Amniotic stem cell (primary cell): ENCODE measurements at places on chromosomes 2 and 18.

DNA sequence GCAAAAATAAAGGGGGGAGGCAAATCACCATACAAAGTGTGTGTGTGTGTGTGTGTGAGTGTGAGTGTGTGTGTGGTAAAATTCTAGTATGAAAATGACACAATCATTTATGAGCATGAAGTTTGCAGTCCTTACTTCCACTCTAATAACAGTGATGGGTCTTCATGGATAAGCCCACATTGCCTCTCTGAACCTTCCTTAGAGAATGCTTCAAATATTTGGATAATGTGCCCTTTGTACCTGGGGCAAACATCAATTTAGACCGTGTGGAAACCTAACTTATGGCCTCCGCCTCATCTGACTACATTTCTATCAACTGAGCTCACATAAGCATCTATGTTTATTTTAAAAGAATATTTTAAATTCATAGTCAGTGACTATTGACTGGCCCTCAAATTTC is 3.7 kb downstream of the SCN9A start:
- no peak for DNase-seq

GRCh38 chr18:24212939-24213338 is 74.1 kb downstream of the CABYR start:
- peak; percentile 67 for DNase-seq

- DNase-seq = no peak
Observed at GRCh38 chr2:191218292-191218898, 26.8 kb upstream of the MYO1B start.

GRCh38 chr18:35376393-35376741 is 770 bp downstream of the ZNF396 start:
- DNase-seq = no peak

- DNase-seq = no peak
Observed at GRCh38 chr2:69790601-69790959, 38.9 kb upstream of the GMCL1 start.

DNA sequence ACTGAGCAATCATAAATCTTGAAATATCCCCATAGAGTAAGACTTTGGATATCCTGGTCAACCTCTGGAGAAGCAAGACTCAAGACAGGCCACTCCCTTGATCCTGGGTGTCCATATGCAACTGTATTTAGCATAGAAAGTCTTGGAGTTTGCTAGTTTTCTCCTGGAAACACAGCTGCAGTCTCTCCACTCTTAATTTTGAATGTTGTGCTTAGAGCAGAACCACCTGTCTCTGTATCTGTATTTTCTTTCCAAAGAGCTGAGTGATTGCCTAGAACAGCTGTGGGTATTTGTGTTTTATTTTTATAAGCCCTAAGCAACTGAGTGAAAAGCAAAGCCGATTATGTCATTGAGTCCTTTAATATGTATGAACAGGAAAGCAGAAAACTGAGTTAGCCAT is 64.1 kb upstream of the ADAM23 start:
- no peak for DNase-seq

DNA sequence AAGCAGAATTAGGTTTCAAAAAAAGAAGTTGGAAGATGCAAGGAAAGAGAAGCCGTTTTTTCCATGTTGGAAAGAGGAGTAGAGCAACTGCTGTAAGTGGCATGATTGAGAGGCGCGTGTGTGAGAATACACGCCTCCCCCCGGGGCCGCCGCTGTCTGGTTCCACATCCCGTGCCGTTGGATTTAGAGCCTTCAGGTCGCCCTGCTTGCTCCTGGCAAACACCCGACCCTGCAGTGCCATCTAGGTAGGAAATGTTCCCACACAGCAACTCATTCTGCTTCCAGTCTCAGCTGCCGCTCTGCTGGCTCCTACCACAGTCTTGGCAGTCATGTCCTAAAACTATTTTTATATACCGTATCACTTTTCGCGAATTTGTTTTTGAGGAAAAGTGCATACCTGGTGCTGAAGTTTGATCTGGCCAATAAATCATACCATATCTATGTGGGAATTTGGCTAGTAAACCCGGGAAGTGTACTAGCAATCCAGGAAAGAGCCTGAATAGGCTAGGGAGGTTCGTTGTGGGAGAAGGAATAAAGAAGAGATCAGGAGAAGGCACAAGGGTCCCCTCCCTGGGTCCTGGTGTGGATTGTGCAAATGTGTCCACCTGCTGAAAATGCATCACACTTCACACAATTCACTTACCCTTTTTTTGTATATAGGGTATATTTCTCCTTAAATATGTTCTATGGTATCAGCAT is 372.7 kb downstream of the FBXO15 start:
- no peak for DNase-seq

DNA sequence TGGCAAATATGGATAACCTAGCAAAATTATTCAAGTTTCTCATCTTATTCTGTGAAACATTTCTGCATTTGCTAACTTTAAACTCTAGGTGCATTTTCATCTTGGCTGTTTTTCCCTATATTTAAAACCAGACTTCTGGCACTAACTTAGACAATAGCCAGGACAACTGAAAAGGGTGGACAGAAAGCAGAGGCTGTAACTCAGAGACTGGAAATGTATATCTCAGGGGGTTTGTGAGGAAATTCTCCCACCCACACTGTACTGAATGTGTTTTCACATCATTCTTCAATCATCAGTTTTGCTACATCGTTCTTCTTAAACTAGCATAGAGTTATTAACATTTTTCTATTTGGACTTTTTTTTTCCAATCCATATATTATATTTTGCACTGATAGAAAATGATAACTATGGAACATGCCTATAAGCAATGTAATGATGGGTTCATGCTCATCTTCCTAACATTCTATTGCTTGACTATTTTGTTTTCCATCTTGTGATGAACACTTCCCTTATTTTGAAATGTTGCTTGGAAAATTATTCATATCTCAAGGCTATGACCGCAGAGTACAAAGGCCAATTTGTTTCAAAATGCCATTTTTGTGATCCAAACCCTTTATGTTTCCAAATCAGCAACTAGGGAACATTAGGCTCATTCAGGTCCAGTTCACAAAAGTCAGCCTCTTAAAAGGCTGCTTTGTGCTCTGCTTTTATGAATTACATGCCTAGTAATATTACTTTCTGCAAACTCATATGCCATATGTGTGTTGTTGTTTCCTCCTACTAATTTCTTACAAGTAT is 125.8 kb upstream of the CDH19 start:
- no peak for DNase-seq

- DNase-seq = no peak
Observed at GRCh38 chr2:35251156-35251555, 1104.4 kb upstream of the CRIM1 start.

DNA sequence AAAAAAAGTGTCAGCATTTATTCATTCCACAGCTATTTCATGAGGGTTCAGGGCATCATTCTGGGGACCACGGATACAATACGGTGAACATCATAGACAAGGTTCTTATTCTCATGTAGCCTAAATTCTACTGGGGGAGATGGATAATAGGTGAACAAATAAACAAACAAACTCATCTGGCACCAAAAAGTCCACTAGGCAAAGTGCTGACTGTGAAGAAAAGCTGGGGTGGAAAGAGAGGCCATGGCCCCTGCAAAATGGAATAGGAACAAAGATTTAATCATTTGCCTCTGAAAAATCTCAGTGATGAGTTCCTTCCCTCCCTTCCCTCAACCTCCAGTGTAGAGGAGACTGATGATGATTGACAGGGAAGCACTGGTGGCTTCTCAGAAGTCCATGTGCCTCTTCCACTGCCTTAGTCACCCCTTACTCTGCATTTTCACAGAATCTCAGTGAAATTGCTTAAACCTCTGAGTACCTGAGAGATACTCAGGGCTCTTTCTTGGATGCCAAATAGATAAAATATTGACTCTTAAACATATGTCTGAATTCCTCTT is 69.3 kb upstream of the IL1R1 start:
- DNase-seq = no peak

- no peak for DNase-seq
Observed at GRCh38 chr2:62871506-62871905, 166.0 kb downstream of the EHBP1 start.
